HCT116 (cell line): ENCODE measurements at places on chromosomes 12 and 14.

GRCh38 chr12:75120311-75120711, 89.3 kb downstream of the KCNC2 start:
- no peak for DNase-seq

GRCh38 chr12:107165581-107165980, 72.2 kb upstream of the CRY1 start:
- DNase-seq, result no peak

DNA sequence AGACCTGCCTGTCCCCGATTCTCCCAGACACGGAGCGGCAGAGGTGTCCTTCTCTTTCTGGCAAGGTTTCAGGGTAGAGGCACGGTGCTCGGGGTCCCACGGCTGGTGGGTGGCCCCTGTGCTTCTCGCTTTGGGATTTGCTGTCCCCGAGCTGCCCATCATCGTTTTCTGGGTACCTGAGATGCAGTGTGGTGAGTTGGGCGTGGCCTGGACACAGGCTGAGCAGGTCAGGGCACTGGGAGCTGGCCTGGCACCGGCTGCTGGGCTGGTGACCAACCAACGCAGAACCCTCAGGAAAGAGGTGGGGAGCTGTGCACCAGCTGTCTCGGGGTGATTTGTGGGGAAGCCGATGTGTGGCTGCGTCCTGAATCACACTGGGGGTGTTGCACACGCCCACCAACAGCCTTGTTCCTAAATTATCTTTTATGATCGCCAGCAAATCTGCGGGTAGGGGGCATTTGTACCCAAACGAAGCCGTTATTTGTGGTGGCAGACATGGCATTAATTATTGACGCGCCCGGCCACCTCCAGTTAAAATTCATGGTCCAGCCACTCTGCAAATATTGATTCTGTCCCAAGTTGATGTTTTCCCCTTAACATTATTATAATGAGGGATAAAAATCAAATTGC, 61.0 kb downstream of the KIF26A start:
- DNase-seq, result no peak

DNA sequence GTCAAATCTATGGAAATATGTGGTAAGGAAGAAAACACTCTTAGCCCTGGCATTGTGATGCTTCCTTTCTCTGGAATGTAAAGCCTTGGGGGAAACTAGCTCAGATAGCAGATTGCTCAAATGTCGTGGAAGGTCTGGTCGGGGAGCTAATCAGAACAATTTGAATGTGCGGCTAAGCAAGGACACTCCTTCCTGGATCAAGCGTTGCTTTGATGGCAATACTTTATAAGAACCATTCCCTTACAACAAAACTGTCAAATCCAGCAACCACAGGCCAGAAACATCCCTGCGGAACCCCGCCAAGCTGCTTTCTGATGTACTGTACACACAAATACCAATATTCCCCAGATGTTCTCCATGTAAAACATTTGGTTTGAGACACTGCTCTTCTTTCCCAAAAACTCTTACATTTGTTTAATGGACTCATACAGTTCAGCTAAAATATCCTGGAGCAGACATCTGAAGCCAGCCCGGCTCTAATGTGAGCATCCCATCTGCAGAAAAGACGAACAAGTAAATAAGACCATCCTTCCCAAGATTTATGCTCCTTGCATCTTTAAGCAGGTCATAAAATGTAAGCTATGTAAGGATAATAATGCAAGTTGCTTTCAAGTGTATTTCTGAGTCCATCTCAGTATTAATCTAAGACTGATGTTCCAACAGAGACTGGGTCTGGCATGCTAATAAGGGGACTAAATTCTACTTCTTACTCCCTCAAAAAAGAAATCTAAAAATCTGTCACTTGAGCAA, 20.2 kb downstream of the NUAK1 start:
- no peak for DNase-seq

- DNase-seq, result no peak
These were observed 31.1 kb upstream of the MON2 start for GRCh38 chr12:62435303-62436163.

- no peak for DNase-seq
These were observed 5.4 kb downstream of the VSIG10 start for GRCh38 chr12:118098401-118098800.

DNA sequence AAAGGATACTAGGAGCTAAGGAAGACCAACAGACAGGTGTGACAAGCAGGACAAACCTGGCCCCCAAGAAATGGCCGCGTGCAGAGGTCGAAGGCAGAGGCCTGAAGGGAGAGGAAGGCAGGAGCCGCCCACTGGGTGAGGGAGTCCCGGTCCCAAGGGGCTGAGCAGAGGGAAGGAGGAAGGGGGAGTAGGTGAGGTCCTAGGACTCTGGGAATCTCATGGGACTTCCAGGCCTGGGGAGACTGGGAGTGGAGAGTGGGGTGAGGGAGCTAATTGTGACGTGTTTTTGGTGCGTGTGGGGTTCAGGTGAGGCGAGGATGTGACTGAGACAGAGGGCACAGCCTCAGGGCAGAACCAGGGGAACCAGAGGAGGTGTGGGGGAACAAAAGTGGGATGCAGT, 11.7 kb upstream of the FLVCR2 start:
- DNase-seq, result no peak

GRCh38 chr14:94890785-94891184, 120.9 kb upstream of the GSC start:
- no peak for DNase-seq

GRCh38 chr12:3376779-3377455, 114.1 kb upstream of the PRMT8 start:
- no peak for DNase-seq

DNA sequence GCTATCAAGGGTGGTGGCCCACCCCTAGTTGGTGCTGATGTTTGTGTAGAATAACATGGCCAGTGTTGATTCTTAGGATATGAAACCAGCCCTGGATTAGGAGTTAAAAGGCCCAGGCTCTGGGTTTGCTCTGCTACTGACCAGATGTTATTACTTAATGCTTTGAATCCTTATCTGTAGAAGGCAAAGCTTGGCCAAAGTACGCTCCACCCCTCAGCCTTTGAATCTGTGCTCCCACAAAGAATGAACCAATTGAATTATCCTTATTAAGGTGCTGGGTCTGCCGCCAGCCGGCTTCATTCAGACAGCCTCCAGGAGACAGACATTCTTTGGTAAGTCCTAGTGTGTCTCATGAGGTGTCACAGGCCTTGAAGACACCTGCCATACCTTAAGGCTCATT, 41.8 kb downstream of the AKAP3 start:
- no peak for DNase-seq

DNA sequence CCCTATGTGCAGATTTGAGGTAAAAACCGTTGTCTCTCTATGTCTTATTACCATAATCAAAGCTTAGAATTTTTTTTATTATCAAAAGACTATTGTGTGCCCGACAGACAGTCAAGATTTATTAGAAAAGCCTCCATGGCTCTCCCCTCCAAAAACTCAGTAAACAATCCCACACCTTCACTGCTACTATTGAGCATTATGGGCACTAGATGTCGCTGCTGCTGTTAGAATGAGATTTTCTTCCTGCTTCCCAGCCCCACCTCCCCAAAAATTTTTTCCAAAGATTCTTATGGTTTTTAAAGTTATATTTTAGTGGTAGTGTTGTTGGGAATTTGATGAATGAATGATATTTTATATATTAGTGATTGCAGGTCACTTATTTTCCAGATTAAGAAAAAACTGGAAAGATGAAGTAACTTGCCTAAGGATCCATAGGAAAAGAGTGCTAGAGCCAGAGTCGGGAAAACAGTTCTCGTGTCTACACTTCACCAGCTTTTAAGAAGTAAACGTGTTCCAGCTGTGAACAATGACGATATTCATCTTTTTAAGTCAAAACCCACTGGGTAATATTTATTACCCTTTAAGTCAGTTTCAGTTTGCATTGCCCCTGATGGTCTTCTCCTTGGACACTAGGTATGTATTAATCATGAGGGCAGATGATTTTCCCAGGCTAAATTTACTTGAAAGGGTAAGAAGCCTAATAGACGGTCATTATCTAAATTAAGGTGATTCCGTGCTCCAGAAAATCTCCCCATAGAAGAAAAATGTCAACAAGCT, 12.2 kb upstream of the FOXG1 start:
- no peak for DNase-seq

GRCh38 chr12:130155416-130156073, 6.7 kb upstream of the FZD10 start:
- DNase-seq, result no peak
